ENCODE measurements at places on chromosomes 13 and 19. TPM values are rescaled to one million over a fixed set of nuclear protein-coding genes. Genes with fewer than 3 reads are reported as not detected.

The FUT2 gene
- total RNA-seq = 0.81 TPM

The SPRY2 gene
- total RNA-seq = 55.3 TPM

DNA sequence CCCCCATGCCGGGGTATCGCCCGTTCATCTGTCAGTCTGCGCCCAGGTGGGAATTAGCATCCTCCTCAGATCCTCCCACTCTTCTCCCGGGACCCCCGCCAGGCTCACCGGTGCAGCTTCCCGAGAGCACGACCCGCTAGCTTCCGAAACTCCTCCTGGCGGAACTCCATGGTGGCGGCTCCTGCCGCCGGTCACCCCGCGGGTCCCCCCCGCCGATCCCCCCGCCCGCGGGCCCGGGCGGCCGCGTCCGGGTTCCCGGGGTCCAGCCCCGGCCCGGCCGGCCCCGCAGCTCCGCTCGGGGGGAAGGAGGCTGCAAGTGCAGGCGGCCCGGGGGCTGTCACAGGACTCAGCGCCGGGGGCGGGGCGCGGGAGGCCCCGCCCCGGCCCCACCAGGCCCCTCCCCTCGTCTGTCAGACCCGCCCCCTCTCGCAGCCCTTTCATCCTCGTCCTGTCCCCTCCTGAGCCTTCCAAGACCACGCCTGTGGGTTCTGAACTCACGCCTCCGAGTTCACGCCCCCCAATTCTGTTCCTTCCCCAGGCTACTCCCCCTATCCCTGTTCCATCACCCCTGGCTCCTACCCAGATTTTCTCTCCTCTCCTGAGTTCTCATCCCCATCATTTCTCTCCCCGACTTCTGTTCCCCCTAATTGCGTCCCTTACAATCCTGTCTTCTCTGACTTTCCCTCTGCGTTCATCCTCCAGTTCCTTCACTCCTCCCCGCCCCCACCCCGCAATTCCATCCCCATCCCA lies at the start of gene SLC17A7:
TSS of gene SLC17A7 (minus strand) at position 318 of the 750 bp plus-strand sequence. CDS start at position 170, 148 bp downstream.
- DNase-seq = no peak

DNA sequence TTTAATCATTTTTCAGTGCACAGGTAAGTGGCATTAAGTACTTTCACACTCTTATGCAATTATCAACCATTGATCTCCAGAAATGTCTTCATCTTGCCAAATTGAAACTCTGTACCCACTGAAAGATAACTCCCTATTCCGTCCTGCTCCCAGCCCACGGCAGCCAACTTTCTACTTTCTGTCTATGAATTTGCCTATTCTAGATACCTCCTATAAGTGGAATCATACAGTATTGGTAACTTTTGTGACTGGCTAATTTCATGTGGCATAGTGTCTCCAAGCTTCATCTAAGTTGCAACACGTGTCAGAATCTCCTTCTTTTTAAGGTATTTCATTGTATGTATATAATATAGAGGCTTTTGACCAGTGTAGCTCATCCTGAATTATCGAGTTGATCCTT lies 5.7 kb upstream of the CEACAM18 start:
- DNase-seq = no peak

- no peak for DNase-seq
Measured at GRCh38 chr13:77339408-77339807, 12.5 kb upstream of the MYCBP2 start.

DNA sequence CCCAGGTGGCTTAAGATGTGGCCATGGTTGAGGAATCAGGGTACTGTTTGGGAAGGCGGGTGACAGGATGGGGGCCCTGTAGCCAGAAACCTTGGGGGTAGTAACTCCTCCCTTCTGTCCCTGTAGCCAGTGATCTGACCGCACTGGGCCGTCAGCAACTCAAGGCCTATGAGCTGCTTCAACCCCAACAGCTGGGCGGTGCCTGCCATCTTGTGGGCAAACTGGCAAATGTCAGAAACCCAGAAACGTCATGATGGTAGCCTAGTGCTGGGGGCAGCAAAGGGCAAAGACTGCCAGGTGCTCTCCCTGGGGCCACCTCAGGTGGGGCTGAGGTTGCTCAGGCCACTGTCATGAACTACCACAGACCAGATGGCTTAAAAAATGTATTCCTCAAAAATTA lies 3.5 kb downstream of the COPE start:
- DNase-seq = no peak

- no peak for DNase-seq
Measured at GRCh38 chr13:79724348-79725103, 243.6 kb downstream of the NDFIP2 start.

DNA sequence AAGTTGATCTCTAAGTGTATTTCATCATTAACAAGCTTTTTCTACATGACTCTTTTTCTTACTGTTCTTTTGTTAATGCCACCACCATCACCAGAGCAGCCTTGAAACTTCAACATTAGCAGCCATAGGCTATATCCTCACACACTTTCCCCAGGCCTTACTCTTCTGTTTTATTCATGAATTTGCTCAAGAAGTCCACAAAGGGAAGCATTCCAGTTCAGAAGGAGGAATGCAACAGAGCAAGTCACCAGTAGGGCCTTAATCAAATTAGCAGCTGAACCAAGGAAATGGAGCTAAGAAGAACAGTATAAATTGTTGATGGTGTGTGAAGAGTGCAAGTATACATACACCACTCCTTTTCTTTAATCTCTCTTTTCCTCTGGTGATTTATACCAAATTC lies 223.1 kb downstream of the NBEA start:
- no peak for DNase-seq

DNA sequence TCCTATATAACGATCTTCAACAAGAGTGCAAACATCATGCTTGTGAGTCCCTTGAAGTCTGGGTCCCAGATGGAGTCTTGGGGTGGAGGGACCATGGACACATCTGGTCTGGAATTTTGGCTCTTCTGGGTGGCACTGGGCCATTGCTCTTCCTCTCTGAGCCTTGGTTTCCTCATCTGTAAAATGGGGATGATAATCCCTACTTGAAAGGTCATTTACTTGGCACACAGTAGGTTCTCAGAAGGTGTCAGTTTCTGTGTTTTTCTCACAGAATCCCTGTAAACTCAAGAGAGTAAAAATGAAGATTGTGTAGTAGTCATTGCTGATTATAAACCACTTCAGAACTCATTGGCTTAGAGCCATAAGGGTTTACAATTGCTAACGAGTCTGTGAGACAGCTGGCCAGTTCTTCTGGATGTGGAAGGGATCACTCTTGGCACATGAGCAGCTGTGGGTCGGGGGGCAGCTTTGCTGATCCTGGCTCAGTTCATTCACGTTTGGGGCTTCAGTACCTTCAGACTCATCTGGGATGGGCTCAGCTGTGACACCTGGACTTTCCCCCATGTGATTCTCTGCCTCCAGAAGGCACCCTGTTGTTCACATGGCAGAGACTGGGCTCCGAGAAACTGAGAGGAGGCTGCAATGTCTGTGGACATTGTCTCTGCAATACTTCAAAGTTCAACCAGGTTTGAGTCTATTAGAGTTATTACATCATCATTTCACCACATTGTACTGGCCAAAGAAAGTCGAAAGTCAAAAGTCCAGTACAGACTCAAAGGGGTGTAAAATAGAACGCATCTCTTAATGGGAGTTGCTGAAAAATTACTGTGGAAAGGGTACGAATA lies 7.8 kb downstream of the CYP4F12 start:
- DNase-seq = no peak
